ENCODE measurements at places on chromosomes 4 and X.

- DNase-seq: no peak
These were observed 90.6 kb downstream of the TSPAN7 start for GRCh38 chrX:38651625-38652601.

GRCh38 chr4:151957153-151957552 is 196.3 kb upstream of the GATB start:
- DNase-seq: peak; percentile 53

DNA sequence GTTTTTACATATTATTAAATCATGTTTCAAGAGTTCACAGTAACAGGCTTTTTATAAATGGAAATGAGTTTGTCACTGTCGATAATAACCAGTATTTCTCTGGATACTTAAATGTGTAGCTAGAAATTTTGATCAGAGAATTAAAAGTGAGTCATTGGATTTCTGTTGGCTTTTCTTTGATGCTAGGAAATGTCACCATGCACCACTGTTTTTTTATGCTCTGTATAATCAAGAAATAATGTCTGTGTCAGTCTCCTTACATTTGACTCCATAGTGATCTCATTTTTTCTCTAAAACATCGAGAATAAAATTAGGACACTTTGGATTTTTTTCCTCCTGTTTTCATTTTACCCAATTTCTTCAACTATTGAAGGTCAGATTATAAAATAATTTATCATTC is 234.2 kb downstream of the RAPGEF2 start:
- DNase-seq: no peak

GRCh38 chrX:45621376-45622041 is 420.8 kb upstream of the DIPK2B start:
- no peak for DNase-seq

DNA sequence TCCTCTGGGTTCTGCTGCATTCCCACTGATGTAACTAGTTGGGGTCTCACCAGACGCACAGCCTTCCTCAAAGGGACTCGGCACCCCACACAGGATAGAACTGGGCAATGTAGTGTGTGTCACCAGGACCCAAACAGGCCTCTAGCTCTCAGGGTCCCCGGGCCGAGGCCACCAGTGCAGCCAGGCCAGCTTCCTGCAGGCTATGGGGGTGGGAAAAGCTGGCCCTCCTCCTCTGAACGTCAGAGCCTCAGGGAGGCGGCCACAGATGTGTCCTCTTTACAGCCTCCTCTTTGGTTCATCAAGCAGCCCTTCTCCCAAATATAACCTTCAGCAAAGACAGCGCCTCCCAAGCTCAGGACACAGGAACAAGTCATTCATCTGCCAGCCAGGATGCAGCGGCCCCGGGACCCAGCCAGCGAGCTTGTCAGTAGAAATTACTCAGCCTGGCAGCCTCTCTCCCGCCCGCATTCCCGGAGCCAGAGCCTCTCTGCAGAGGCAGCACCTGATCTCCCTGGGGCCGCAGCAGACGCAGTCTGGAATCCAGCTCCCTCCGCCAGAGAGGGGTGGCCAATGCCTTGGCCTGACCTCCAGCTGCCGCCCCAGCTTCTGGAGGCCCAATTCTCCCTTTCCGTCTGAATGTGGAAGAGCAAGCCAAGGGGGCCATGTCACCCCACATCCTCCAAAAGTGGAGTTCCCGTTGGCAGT is 288.5 kb downstream of the FBXW7 start:
- DNase-seq: no peak

GRCh38 chr4:24322995-24323394 is 261.4 kb downstream of the DHX15 start:
- DNase-seq: no peak

DNA sequence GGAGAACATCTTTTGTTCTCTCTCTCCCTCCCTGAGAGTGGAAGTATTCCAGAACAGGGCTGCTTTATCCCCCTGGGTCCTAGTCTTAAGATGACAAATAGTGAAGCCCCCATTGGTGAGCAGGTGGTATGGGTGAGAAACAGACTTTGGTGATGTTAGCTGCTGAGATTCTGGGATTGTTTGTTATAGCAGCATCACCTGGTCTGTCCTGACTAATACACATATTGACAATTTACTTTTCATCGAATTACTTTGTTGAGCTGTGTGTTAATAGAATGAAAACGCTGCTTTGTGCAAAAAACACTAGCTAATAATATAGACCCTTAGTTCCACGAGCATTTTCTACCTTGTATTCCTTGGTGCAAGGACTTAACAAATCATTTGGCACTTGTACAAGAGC is 133.5 kb downstream of the ASMT start:
- DNase-seq: no peak

- DNase-seq: no peak
These were observed 12.5 kb upstream of the RAB28 start for GRCh38 chr4:13496605-13497004.

DNA sequence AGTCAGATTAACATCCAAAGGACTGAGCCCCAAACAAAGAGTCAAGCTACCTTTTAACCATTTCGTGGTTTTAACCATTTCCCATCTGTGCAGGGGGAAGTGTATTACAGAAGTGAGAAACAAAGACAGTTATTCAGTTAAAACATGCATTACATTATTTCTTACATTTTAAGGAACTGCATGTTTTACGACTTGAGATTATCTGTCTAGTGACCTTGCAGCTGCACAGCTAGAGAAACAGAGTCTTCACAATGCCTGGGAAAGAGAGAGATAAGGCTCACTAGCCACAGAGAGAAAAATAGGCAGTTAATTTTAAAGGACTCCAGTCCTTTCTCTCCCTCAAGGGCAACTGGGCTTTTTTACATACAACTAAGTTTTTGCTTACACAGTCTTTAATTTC is 48.7 kb upstream of the KLHL4 start:
- DNase-seq: no peak

GRCh38 chrX:110051559-110051958 is 48.6 kb downstream of the TMEM164 start:
- no peak for DNase-seq
